Activated naive CD8-positive, alpha-beta T cell treated with anti-CD3 and anti-CD28 coated beads, Interleukin-2, amount 10 ng/mL, durations not matched to agents 7 days and 5 days (primary cell): ENCODE measurements at places on chromosomes 12 and 14. TPM values are rescaled to one million over a fixed set of nuclear protein-coding genes. Genes with fewer than 3 reads are reported as not detected.
A peak's percentile ranks its signal among the peaks of the same experiment; 100 is the strongest.

LRP1-AS gene
- not detected for total RNA-seq

CFAP251 gene
- total RNA-seq: 1.4 TPM

CELA1 gene
- total RNA-seq: not detected

RNASE1 gene
- total RNA-seq: 2.8 TPM

TMEM132C gene
- total RNA-seq: not detected

- DNase-seq: no peak
These were observed 51.5 kb upstream of the GPATCH2L start for GRCh38 chr14:76100236-76100635.

GRCh38 chr12:108595711-108596647 lies 1.9 kb downstream of the TMEM119 start:
- DNase-seq: no peak

DNA sequence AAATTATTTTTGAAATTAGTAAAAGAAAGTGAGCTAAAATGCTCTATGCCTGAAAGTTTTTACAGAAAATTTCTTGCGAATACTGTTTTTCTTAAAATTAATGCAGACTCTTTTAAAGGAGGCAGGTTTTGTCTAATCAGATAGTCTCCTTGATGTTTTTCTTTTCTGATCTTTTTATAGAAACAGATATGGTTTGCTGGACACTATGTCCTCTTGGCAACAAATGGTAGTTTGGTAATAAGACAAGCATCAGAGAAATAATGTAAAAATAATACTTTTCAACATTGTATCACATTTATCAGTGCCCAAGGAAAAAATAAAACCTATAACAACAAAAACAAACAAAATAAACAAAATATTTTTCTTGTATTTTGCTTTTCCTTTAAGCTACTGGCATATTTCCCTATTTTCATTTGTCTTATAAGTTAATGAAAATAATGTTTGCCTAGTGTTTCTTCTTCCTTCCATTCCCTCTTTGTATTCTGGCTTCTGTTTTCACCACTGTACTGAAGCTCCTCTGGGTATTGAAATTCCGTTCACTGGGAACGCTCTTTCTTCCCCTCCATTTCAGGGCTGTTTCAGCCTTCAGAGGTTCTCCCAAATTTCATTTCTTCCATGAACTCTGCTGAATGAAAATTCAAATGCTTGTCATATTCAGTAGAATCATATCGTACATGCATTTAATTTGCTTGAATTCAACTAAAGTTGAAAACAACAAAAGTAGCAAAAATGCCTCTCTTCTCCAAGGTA lies 115.3 kb downstream of the TRMT5 start:
- DNase-seq: no peak

DNA sequence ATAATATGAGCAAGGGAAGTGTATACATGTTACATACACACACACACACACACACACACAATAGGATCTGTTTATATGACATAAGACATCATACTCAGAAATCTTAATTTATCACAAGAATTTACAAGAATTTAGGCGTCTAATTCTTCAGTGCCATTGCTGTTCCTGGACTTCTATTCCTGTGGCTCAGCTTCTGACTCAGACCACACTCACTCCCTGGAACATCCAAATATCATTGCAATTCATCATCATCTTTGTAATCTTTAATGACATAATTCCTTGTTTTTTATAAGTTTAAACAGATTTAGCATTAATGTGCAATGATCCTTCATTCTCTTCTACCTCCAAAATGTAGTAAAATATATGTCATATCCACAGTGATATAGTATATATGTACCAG lies 544.2 kb downstream of the FOXG1 start:
- DNase-seq: no peak

DNA sequence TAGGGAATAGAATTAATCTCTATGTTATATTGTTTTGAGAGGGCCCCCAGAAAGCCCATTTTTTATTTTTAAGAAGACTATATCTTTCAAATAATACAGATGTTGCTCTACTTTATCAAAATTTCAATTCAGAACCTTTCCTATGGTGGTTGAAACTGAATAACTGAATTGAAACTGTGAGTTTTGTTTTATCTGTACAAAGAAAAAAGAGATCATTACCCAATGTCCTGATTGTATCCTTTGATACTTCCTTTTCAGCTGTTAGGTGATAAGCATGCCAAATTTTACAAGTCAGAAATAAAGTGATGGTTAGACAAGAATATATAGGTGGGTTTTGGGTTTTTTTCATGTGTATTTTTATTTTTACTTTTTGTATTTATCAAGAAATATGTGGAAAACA lies 1293.1 kb upstream of the USP15 start:
- DNase-seq: no peak

GRCh38 chr14:90760591-90761316 lies 55.5 kb downstream of the TTC7B start:
- DNase-seq: no peak

DNA sequence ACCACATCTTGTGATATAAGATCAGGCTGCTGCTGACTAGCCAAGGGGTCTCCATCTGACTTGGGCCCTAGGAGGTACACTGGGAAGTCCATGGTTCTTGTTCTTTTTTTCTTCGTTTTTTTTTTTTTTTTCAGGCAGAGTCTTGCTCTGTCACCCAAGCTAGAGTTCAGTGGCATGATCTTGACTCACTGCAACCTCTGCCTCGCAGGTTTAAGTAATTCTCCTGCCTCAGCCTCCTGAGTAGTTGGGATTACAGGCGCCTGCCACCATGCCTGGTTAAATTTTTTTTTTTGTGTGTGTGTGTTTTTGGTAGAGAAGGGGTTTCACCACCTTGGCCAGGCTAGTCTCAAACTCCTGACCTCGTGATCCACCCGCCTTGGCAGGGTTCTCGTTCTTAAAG lies 178.2 kb downstream of the RMST start:
- DNase-seq: no peak

- DNase-seq: no peak
These were observed 254.7 kb upstream of the TBX3 start for GRCh38 chr12:114938487-114939210.

DNA sequence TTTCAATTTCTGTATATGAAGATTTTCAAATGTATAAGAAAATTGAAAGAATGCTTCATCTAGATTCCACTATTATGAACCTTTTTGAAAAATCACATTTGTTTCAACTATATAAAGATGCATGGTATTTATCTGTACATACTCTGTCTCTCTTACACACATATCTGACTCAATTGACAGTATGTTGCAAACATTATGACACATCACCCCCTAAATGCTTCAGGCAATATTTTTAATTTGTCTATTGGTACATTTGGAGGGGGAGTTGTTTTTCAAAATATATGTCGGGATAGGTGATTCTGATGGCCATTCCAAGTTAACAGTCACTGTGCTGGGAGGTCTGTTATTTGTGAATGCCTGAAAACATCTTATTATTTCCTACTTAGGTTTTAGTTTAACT lies 14.4 kb downstream of the PCNX1 start:
- DNase-seq: no peak

DNA sequence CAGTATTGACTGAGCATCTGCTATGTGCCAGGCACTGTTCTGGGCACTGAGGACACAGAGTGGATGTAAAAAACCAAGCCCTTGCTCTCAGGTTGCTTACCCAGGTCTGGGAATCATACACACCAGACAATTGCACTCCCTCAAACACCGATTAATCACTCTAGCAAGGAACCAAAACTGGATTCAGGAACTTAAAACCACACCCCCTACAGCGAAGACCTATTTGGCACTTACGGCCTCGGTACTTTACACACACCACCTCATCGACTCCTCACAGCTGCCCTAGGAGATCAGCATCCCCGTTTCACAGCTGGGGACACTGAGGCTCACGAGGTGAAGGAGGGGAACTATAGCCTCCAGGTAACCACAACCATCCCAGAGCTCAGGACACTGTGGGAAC lies 1.6 kb downstream of the GLTP start:
- DNase-seq: no peak

DNA sequence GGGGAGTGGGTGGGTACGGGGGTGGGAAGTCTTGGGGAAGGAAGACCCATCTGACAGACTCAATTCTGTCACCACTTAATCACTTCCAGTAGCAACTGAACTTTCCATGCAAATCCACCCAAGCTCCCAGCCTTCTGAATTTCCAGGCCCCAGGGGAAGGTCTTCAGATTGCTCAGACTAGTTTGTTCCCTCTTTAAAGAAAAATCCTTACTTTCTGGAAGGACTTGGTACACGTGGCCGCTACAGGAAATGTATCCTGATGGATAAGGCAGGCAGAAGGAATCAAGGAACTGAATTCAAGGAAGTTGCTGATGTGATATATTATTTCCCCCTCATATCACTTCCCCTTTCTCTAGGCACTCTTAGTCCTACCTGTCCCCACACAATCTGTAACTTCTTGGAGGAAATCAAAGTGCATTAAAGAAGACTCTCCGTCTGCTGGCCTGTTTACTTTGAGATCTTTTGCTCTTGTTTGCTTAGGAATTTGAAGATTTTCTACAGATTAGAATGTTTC lies 6.4 kb downstream of the NFKBIA start:
- DNase-seq: no peak

- DNase-seq: no peak
These were observed 65.3 kb downstream of the CACNA1C start for GRCh38 chr12:2118061-2118460.

DNA sequence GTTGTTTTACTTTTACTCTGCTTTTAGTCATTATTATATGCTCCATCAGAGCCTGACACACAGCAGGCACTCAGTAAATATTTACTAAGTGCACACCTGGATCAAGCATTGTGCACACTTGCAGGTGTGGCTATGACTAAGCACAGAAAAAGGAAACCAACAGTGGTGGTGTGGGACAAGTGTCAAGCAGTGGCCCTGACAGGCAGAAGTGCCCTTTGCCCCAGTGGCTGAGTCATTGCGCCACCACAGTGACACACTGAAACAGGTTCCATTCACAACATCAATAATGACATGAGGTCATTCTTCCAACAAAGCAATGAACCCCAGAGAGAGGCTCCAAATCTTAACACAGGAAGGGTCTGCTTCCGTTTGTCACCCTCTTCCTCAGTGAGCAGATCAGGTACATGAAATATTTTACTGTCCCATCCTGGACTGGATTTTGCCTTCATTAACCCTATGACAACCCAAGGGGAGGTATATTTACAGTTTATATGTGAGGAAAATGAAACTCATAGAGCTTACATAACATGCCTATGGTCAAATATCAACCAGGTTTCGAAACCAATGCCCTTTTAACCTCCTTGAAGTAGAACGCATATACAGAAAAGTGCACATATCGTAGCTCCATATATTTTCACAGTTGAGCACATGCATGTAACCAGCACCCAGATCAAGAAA lies 82.6 kb upstream of the GTF2A1 start:
- DNase-seq: no peak

- no peak for DNase-seq
These were observed 8.9 kb downstream of the FAM186A start for GRCh38 chr12:50387487-50387886.

DNA sequence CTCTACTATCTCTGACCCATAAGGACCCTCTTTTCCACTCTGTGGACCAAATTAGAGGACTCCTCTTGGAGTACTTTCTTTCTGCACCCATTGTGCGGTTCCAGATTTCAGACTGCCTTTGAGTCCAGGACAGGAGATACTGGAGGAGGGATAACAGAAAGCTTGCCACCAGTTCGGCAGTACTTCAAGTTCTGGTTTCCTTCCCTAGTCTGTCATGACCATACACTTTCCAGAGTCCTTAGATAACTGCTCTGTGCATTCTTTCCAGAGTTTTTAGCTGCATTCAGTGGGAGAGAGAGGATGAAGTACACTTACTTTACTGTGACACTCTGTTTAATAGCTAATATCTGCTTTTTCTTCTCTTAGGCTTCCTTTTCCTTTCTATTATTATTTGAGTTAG lies 54.8 kb upstream of the OSBPL8 start:
- no peak for DNase-seq

DNA sequence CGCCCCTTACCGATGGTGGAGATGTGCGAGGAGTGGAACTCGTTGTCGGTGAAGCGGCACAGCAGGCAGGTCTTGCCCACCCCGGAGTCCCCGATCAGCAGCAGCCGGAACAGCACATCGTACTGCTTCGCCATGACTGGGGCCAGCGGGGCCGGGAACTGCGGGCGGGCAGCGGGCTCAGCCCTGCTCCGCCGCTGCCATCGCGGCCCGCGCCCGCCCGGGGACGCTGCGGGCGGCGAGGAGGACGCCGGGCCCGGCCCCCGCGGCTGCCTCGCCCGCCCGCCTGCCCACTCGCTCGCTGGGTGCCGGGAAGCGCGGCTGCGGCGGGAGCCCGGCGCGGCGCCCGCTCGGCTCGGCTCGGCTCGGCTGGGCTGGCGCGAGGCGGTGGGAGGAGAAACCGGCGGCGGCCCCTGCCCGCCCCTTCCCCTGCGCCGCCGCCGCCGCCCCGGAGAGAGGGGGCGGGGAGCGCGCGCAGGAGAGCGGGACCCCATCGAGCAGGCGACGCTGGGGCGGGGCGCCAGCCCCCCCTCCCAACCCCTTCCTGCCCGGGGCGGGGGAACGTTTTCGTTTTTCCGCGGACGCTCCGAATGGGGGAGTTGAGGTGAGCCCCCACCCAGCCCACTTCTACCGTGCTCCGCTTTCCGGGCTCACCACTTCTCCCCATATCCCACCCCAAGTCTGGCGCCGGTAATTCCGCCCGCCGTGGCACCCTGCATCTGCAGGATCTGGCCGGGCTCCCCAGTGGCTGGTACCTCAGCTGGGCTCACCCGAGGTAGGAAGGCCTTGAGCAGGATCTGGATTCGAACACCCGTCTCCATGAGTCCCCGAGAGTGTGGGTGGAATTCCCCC lies at the start of gene RAB15:
TSS of gene RAB15 (minus strand) at position 394 of the 849 bp plus-strand sequence. CDS start at position 134, 260 bp downstream.
- DNase-seq: peak; percentile 69

DNA sequence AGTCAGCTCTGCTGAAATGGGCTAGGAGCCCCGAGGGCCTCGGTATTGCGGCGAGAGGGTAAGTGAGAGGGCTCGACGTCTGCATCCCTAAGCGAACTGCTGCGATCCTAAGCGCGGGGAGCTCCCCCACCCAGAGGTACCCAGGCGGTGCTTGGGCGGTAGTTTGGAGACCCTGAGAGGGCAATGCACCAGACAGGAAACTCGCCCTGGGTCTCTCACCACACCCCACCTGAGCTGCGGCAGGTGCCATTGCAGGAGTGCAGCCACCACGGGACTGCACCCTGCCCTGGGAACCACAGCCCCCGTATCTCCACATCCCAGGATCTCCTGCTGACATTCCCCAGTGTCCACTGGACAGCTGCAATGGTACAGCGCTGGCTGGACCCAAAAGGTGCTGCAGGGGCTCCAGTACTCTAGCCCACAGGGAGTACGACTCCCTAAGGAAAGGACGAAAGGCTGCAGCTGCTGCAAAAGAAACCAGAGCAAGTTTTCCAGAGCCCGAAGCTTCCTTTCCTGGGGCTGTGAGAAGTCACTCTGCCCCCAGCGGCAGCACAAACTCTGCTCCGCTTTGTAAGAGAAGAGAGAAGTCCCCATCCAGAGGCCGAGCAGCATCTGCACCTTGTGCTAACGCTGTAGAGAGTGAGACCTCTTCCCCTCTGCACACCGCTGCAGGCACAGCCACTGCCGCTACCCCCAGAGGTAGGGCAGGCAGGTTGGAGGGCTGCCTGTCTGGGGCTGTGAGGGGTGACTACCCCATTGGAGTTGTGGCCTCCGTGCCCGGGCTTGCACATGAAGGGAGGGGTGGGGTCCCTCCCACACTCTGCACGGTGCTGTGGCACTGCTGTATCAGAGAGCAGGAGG lies 31.1 kb upstream of the MON2 start:
- peak; percentile 54 for DNase-seq

- no peak for DNase-seq
These were observed 28.6 kb downstream of the USP44 start for GRCh38 chr12:95522692-95523091.
